DMS79 (cell line): ENCODE measurements at places on chromosomes 11 and 22.

GRCh38 chr11:15849257-15849656 lies 507.1 kb downstream of the SOX6 start:
- no peak for DNase-seq

- DNase-seq, result no peak
These were observed 29.6 kb downstream of the EHF start for GRCh38 chr11:34650528-34650927.

DNA sequence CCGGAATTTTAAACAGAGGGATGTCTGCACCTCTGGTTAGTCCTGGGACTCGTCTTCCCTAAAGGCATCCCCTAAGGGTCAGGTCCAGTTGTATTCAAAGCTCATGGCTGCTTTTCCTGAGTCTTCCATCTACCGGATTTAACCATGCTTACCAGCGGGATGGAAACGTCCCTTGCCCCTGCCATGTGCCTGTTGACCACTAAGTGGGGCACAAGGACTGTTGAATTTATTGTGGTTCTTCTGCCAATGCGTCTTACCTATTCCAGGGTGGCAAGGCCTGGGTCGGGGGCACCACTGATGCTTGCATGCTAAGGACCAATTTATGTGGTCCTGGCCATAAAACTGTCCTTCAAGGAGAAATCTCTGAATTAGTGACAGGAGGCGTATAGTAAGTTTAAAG lies 25.6 kb downstream of the ANKRD42 start:
- DNase-seq, result no peak

DNA sequence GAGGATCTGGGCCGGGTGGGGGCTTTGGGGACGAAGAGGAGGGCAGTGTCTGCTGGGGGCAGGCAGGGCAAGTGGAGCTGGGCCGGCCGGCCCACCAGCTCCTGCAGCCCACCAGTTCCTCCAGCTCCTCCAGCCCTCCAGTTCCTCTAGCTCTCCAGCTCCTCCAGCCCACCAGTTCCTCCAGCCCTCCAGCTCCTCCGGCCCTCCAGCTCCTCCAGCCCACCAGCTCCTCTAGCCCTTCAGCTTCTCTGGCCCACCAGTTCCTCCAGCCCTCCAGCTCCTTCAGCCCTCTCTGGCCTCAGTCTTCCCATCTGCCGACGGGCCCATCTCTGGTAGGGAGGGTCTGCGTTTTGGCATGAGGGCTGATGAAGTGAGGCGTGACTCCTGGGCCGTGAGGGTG lies 9.2 kb upstream of the CCDC188 start:
- DNase-seq, result no peak

DNA sequence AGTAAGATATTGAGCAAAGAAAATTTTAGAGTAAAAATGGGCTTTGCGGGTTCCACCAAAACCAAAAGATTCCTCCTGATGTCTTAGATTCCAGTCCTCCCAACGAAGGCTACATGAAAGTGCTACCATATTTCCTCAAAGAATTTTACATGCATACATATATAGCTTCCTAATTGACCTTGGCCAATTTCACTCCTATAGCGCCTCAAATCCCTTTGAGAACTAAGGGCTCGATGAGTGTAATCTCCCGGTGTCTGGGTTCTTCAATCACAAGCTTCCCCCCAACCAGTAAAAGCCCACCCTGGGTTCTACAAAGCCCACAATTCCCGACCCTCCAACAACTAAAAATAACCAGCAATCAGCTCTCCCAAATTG lies 1.2 kb downstream of the SIK3 start:
- DNase-seq, result no peak

DNA sequence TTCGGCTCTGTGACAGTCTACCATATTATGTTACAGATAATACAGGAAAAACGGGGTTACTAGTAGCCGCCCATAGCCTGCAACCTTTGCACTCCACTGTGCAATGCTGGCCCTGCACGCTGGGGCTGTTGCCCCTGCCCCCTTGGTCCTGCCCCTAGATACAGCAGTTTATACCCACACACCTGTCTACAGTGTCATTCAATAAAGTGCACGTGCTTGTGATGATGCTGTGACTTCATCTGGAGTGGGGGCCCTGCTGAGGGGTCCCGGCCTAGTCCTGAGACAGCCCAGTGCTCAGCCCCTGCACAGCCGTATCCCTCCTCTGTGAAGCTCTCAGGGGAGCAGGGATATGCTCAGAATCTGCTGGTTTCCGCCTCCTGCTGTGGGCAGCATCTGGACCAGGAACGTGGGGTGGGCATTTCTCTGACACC lies 1.2 kb downstream of the IFITM1 start:
- DNase-seq, result no peak

DNA sequence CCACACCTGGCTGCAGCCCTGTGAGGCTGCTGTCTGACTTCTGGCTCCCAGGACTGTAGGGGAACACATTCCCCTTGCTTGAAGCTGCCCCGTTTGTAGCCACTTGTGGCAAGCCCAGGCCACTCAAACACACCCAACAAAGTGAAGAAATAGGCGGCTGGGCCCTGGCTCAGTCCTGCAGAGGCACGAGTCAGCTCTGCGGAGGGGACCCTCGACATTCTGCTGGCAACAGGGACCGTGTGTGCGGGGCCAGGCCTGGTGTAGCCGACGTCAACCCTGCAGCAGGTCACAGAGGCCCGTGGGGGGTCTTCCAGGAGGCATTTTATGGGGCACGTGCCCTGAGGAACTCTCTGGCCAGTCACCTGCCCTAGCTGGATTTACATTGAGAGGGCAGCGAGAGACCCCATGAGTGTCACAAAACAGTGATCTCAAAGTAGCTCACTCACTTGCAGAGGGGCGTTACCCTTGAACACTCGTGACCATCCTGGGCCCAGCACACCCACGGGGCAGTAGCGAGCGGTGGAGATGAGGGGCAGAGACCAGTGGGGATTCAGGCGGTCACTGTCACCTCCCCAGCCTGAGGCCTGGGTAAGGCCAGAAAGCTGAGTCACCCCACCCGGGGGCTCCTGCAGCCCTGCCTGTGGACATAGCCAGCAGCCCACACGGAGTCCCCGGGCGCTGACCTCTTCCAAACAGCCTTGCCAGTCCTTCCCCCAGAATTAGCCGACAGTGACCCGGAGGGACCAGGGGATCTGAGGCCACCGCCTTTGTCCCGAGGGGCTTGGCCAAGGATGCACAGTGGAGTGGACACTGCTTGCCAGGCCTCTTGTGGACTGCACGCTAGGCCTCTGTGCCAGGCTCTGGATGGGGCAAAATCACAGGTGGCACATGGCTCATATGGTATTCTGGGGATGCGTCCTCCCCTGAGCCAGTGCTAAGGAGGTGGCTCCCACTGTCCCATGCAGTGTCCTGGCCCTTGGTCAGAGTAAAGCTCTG lies 139.5 kb downstream of the CTTN start:
- DNase-seq, result no peak

DNA sequence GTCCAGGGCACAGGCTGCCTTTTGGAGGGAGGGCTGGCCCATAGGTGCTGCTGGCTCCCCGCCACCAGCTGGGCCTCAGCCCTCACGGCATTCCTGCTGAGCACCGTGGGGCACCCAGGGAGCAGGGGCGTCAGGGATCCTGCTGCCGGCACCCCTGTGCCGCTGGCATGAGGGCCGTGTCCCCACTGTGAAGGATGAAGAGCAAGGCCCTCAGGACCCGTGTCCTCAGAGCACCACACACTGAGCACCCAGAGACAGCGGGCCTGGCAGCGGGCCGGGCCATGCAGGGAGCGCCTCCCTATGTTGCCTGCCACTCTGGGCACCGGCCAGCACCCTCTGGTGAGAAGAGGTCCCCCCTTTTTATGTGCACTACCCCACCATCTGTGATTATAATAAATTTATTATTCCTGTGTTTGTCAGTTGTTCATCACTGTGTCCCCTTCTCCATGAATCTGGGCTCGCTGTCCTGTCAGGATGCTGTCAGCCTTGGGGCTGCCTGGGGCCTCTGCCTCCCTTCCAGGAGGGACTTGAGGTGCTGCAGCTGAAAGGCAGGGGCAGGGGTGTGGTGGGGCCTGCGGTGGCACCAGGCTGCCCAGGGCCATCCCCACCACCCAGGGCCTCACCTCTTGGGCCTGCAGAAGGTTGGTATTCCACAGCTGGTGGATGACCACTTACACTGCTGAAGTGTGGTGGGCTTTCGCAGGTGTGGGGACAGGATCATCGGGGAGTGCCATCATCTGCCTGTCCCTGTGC lies 80.0 kb downstream of the MED15 start:
- DNase-seq, result no peak

GRCh38 chr11:12019866-12020416 lies 11.5 kb upstream of the DKK3 start:
- no peak for DNase-seq

DNA sequence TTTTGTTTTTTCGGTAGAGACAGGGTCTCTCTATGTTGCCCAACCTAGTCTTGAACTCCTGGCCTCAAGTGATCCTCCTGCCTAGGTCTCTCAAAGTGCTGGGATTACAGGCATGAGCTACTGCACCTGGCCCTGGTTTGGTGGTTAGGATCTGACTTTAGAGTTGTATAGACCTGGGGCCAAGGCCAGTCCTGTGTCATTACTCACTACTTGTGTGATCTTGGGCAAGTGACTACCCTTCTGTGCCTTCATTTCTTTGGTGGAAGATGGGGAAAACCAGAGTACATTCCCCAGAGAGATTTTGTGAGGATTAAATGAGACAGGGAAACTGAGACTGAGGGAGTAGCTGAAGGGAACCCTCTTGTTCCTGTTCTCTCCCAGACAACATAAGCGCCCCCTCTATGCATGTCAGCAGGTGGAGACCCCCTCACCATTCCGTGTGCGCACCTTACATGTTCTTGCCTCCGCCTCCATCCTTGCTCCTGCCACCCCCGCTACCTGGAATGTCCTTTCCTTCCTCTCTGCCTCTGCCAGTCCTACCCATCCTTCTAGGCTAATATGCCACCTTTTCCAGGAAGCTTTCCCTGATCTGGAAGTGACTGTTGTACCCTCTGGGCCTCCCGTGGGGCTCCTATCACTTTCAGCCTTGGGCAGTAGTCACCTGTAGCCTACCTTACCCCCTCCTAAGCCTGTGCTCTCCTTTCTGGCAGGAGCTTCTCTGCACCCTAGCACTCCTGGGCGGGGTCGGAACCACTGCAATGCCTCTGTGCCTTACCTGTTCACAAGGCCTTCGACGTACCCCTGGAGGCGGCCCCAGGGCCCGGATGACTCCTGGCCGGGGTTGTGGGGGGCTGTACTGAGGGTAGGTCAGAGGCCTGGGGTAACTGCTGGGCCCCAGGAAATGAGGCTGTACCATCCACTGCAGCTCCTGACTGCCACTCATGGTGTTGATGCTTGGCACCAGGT lies 3.9 kb downstream of the FOSL1 start:
- no peak for DNase-seq

DNA sequence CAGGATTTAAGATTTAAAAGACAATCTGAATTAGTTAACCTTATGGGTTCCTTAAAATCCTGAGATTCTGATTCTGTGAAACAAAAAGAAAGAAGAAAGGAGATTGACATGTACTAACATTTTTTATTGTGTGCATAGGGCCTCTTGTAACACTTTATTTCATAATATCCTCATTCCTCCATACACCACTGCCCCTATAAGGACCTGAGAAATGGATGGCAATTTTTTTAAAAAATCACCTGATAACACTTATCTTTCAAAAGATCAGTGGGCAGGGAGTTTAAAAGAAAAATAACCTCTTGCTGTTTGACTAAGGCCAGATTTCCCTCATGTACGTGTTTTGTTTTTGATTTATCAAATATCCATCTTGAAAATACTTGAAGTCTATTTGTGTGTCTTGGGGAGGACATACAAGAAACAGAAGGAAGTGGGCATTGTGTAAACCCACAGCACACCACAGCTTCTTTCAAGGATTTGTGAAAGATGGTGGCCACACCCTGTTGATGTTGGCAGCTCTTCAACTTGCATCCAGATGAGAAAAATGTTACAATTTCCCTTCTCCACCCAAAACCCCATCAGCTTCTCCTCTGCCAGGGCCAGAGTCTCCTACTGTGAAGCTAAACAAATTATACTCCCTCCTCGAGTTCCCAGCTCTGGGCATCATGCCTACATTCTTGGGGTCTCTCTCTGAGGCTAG lies 35.0 kb upstream of the MPEG1 start:
- DNase-seq, result peak; percentile 25
